ENCODE measurements at places on chromosomes 1 and 21.

GRCh38 chr1:32755810-32756159 lies 53.2 kb upstream of the SYNC start:
- no peak for DNase-seq

GRCh38 chr1:226903819-226904716 lies 33.7 kb downstream of the PSEN2 start:
- peak; percentile 50 for DNase-seq

DNA sequence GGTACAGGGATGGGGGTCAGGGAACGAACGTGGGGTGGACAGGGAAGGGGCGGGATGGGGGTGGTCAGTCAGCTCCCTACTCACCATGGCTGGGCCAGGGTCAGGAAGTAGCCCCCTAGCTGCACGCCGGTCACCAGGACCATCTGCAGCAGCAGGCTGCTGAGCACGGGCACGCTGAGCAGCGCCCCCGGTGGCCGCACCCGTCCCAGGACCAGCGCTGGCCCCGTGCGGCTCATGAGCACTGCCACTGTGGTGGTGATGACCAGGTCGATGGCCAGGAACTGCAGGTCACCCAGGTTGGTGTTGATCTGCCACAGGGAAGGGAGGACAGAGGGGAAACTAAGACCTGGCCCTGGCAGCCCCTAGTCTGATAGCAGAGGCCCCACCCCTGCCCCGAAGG lies 6.5 kb upstream of the MFAP2 start:
- no peak for DNase-seq

DNA sequence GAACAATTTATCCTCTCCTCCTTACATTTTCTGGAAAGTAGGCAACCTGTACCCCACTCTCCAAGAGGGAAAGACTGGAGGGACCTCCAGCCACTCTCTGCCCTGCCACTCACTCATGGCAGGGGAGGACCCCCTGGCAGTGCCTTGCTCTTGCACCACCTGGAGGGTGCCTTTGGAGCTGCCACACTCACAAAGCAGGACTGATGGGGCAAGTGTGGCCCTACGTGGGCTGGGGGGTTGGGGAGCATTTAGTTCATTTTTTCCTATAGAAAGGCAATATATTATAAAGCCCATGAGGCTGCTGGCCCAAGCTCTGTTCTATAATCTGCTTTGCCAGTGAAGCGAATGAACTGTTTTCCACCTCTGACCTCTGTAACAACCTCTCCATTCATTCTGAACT lies 50.3 kb downstream of the GPR161 start:
- no peak for DNase-seq

- DNase-seq: peak; percentile 25
Measured at GRCh38 chr1:34858901-34859445, 576 bp downstream of the SMIM12 start.
